ENCODE measurements at places on chromosomes 6 and 20.
A peak's percentile ranks its signal among the peaks of the same experiment; 100 is the strongest.

DNA sequence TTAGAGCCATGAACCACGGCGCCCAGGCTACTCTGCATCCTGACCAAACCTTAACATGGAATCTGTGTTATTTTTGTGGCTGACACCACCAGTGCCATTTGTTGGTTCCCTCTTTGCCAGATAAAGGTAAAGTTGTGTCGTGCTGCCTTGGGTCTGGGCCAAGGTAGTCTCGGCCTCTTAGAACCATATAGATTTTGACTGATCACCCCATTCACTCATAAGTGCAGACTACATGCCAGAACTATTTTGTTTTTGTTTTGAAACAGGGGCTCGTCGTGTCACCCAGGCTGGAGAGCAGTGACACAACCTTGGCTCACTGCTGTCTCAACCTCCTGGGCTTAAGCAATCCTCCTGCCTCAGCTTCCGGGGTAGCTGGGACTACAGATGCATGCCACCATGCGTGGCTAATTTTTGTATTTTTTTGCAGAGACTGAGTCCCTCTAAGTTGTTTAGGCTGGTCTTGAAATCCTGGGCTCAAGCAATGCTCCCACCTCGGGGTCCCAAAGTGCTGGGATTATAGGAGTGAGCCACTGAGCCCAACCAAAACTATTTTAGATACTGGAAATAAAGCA is 19.2 kb upstream of the RIPOR3 start:
- peak; percentile 79 for DNase-seq

GRCh38 chr6:6614096-6614982 is 25.8 kb downstream of the LY86 start:
- no peak for DNase-seq

DNA sequence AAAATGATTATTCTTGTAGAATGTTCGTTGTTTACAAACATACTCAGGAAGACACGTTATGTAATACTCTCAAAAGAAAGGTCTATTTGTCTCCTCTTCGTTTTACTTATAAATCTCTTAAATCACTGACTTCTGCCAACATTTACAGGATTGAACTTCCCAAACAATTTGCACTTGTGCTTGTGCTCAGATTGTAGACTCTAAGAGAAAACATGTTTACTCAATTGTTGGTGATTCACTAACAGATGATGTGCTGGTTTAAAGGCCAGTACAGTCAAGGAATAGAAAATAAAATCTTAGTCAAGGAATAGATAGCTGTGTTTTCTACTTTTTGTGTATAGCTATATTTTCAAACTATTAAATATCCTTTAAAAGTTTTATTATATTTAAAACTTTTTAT is 172.8 kb downstream of the GJA1 start:
- no peak for DNase-seq

DNA sequence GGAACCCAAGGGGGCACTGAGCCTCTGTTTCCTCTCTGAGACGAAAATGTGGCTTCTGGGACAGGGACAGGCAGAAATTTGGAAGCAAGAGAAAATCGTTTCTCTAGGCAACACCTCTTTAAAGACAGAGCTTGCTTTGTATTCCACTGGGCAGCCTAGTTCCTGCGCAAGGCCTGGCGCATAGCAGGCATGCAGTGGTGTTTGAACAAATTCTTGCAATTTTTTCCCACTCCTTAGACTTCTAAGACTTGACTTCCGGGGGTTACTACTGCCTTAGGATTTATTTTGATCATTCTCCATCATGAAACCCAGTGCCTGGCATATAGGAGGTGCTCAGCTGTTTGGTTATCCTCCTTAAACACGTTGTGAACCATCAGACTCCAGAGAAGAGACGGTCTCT is 249.0 kb upstream of the KCNG1 start:
- DNase-seq = peak; percentile 25

GRCh38 chr6:163985710-163986109 is 571.2 kb downstream of the QKI start:
- DNase-seq = peak; percentile 75

DNA sequence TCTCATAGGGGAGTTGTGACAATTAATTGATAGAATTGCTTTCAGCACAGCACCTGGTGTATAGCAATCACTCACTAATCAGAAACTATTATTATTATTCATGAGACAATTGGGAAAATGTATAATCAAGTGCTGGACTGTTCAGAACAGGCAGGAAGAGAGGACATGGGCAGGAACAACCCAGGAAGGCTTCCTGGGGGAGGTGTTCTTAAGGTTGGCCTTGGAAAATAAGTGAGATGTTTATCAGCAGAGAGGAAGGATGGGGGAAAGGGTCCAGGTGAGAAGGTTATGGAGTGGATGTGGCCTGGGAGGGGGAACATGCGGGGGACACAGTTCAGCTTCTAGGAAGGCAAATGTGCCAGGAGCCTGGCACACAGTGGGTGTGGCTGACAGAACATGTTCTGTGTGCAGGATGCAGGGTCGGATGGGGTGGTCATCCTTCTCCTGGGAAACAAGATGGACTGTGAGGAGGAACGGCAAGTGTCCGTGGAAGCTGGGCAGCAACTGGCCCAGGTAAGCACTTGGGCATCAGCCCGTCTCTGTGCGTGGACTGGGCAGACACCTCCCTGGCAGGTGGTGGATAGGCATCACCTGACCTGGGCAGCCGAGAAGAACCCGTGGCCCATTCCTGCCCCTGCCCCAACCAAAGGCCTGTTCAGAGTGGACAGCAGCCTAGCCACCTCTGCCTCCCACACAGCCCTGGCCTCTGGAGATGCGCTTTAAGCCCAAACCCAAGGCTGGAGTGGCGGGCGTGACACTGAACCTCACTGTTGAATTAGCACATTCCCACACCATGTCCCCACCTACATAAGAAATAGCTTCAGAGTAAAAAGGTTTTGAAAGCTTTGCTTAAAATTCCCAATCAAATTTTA is 30.9 kb downstream of the RAB44 start:
- no peak for DNase-seq

DNA sequence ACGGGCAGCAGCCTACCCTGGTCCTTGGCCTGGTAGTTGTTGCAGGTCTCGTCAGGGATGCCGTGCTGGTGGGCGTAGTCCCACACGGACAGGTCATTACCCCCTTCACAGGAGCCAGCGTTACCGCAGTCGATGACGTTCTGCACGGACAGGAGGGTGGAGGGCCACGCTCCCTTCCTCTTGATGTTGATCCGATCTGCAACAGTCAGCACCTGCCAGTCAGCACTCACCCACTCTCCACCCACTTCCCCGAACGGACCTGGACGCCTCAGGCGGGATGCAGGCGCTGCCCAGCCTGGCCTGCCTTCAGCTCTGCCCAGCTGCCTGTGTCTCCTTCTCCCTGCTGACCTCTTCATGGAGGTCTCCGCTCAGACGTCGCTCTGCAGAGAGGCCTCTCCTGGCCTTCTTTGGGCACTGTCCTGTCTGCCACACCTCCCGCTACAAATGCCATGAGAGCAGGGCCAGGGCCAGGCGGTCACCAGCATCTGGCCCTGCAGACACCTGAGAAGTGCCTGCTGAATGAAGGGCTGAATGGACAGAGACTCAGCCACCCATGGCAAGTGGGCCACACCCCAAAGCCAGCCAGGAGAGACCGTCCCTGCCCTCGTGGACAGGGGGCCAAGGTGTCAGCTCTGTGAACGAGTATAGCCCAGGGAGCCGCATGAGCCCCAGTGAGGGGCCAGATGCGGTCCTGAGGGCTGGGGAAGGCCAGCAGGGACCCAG is 5.4 kb downstream of the CTSZ start:
- no peak for DNase-seq

- no peak for DNase-seq
Measured at GRCh38 chr6:74752303-74752702, 453.6 kb downstream of the COL12A1 start.

Data from RPMI7951 (cell line).